ENCODE measurements at places on chromosomes 13 and 19.

DNA sequence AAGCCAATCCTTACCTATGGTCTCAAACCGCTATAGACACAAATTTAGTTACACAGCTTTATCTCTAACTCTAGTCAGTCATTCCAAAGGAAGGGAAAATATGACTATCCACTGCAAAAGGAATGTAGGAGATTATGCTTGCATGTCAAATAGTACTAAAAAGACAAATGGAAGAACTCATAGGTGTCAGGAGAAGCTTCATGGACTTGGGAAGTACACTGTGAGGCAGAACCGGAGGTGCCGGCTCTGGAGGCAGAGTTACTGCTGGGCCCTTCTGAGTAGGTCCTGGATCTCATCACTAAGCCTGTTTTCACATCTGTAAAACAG lies 97.5 kb downstream of the FOXO1 start:
- no peak for DNase-seq

- DNase-seq = no peak
These were observed 1.1 kb downstream of the EML2 start for GRCh38 chr19:45637890-45638667.

DNA sequence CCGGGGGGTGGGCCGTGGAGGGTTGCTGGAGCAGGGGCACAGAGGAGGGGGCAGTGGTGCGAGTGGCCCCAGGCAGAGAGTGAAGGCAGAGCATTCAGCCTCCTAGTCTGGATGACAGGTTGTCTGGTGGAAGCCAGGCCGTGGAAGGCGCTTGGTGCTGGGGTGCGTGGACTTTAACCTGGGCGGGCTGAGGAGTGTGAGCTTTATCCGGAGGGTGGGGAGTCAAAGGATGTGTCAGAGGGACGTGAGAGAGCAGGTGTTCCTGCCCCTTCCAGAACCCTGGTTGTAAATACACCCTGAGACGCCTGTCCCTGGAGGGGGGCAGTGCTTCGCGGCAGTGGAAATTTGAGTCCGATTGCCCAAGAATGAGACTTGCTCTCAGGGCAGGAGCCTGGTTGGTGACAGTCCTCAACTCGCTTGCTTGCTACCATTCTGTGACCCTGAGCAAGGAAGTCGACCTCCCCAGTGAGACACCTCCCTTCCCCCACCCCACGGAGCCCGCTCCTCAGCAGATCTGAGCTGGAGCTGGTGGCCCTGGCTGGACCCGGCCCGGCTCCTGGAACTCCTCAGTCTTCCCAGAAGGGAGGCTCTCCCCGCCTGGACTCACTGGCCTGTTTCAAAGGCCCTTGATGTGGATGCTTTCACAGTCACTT lies 2.3 kb downstream of the SPPL2B start:
- no peak for DNase-seq

GRCh38 chr13:93853912-93854311 lies 625.6 kb downstream of the DCT start:
- DNase-seq = no peak

DNA sequence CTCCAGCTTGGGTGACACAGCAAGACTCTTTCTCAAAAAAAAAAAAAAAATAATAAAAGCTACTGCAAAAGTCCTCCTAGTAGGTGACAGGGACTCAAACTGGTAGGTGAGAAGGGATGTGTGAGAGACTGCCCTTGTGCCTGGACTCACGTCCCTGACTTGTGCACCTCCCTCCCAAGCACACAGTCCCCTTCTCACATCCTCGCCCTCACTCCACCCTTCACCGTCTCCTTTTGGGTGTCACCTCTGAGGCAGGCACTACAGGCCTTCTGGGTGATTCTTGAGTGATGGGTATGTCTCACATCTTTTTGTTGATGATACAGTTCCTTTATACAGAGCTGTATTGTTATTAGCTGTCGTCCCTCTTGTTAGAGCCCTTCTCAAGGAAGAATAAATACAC lies 170.5 kb downstream of the TM9SF2 start:
- DNase-seq = no peak

DNA sequence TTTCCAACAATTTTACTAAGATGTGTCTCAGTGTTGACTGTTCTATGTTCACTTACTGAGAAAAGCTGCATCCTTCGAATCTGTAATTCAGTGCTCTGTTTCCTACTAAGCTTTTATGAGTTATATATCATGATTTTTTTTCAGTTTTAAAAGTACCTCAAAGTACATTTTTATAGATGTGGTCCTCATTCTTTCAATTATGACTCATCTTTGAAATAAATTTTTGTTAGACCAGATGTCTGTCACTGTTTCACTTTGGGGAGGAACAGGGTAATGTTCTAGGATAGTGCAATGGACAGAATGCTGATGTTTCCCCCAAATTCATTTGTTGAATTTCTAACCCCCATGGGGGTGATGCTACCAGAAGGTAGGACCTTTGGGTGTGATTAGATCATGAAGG lies 74.8 kb downstream of the NALCN start:
- DNase-seq = no peak

- DNase-seq = no peak
These were observed 9.5 kb downstream of the NR2F6 start for GRCh38 chr19:17235971-17236777.

GRCh38 chr13:95546919-95547318 lies 5.6 kb upstream of the CLDN10 start:
- DNase-seq = no peak

GRCh38 chr19:54352041-54352440 lies 12.7 kb downstream of the LAIR1 start:
- DNase-seq = no peak

GRCh38 chr19:39874404-39874803 lies 28.2 kb upstream of the FBL start:
- no peak for DNase-seq

DNA sequence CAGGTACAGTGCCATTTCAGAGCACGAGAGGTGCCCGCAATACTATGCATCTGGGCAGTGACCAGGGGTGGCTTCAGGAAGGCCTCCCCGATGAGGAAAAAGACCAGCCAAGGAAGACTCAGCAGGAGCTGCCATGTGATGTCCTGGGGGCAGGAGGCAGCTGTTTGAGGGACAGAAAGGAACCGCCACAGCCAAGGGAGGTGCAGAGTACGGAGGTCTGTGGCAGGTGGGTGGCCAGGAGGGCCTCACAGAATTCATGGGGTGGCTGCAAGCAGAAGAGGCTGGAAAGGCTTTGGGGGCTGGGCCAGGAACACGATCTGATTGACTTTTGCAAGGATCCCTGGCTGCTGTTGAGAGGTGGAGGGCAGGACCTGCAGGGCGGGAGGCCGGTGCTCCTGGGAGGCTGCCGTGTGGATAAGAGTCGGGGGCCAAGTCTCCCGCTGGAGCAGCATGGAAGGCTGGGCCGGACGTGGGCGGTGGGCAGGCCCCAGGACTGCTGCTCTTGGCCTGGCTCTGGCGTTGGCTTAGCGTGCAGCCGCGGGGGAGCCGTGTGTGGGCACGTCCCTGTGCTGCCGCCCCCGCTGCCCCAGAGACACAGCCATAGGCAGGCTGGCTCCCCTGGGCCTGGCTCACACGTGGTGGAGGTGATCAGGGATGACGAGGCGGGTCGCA lies 29.1 kb downstream of the CEBPA start:
- no peak for DNase-seq

DNA sequence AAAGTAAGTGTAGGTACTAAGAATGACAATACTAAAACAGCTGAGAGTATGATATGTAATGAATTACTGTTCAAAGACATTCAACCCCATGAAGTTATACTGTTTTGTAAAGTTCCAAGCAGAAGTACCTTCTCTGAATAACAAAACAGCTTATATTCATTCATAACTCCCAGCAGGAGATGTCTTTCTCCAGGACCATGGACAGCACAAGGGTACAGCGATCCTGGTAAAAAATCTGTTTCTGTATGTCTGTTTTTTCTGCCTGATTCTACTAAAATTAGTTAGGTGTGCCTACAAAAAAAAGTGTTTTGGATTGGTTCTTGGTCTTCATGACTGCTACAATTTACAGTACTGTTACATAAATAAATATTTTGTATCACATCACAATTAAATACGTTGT lies 172.5 kb upstream of the SLITRK5 start:
- DNase-seq = no peak

DNA sequence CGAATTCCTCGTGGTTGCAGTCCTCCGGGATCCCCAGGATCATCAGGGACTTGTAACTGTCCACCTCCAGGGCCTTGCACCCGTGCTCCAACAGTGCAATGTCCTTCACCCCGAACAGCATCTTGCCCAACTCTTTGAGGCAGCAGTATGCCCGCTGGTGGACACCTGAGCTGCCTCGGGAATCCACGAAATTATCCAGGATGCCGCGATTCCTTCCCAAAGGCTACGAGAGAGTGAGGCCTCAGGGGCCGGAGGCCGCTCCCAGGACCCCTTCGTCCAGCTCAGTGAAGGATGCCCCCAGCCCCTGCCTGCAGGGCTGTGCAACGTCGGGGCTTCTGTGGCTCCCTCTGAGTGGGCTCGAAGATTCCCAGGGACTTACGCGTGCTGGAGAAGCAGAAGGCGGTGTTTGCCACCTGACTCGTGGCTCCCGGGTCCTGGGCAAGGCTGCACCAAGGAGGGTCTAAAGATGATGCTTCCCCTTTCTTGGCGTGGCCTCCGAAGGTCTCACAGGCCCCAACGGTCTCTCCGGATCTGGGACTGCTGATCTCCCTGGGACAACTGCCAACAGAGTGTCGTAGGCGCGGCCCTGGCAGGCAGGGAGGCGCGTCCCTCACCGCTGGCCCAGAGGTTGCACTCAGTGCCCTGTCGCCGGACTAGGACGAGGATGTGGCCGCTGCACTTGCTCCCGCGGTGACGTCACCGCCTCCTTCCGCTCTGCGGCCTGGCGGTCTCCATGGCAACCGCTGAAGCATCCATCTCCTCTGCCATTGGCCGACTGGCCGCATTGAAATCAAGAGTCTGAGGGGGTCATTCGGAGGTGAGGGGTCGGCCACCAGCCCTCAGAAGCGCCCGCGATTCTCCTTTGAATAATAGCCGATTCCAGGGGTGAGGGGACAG lies at the start of gene PNMA8C:
TSS of gene PNMA8C (minus strand) at position 698 of the 897 bp plus-strand sequence. CDS start at position 121, 577 bp downstream.
- DNase-seq = no peak

- no peak for DNase-seq
These were observed 4.9 kb upstream of the NWD1 start for GRCh38 chr19:16714702-16715287.

DNA sequence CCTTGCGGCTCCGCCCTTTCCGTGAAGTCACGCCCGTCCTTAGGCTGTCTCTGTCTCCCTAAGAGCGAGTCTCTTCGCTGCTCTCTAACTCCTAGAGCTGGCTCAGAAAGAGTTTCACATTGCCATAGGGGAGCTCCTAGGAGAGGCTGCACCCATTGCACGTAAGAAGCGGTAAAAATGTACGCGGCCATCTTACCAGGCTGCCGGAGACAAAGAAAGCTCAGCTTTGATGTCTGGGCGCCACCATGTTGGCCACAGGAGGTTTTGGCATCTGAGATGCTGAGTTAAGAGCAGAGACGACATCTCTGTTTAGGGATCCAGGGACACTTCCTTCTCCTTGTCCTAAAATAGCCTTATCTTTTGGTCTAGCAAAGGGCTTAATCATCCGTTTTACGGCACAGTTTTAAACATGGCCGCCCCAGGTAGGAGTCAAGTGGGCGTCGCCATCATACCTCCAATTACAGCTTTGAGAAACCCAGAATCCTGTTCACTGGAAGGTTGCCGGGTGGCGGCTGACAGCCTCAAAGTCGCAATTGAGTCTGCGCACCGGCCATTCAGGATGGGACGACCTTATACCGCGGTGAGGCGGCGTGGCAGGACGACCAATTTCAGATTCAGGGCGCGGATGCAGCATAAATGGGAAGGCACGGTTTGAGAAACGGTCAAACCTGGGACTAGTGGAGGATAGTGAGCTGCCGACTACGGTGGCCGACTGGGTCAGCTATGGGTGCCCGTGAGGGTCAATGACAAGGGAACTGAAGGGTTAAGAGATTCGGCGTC lies at the start of gene ZNF793:
TSS of gene ZNF793 (plus strand) at position 553 of the 780 bp plus-strand sequence. CDS start 16,501 bp downstream, outside the sequence.
- peak; percentile 65 for DNase-seq

- DNase-seq = no peak
These were observed 740 bp downstream of the WDFY2 start for GRCh38 chr13:51584731-51585672.

Data from kidney epithelial cell (primary cell).